ENCODE measurements at places on chromosomes 12 and 14.

DNA sequence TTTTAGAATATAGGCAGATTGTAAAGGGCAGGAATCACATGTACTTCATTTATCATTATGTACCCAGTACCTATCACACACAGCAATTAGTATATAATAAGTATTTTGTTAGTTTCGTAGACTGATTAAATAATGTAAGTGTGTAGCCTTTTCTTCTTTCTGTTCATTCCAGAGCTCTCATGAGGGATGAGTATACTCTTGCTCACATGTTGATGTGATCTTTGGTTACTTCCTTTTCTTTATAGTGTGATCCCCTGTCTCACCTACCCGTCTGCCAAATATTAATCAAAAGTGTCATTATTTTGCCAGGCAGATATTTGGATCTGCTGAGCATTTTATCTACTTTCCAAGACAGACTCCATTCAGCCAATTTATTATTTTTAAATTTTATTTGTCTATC, 156.1 kb downstream of the PCNX1 start:
- no peak for DNase-seq

- no peak for DNase-seq
Observed at GRCh38 chr12:3771853-3772252, 18.9 kb upstream of the CRACR2A start.

DNA sequence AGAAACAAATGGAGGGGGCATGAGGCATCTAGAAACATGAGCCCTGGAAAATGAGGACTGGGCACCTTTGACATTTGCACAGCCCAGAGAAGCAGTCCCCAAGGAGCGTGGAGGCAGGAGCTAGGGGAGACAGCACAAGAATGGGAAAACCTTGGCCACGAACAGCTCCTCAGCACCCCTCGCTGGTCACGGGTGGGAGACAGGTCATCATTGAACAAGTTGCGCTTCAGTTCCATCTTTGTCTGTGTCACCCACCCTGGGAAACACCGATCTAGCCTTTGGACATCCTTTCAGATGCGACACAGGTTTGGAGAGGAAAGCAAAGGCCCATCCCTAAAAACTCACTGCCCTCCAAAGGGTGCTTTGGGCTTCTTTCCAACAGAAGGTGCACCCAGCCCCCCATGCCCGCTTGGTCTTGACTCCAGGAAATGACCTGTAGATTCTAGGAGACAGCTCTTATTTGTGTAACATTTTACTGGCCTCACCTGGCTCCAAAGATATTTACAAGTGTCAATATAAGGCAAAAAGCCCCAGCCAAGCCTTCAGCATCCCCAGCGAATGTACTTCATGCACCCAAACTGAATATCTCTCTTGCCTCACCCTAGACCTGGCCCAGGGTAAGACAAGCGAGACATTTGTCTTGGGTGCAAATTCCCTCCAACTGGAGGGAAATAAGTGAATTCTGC, 28.8 kb upstream of the CLMN start:
- DNase-seq = no peak

DNA sequence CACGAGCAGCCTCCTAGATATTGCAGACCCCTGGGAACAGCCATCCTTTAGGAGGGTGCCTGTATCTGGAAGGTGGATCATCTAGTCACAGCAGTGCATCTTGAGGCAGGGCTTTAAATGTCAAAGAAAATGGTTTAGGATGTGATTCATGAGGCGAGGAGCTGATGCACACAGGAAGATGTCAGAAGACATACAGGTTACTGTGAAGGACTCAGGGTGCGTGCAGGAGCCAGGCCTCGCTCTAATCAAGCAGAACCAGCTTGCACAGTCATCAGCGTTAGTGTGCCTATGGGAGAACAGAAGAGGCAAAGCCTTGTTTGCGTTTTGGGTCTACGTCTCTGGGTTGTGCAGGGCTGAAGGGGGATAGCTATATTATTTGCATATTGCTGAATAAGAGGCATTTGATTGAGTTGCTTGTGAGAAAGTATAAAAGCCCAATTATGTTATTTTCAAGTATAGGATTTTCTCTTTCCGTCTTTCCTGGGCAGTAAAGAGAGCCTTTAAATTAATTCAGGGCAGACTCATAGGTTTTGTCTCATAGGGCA, 77.3 kb upstream of the RPH3A start:
- no peak for DNase-seq

DNA sequence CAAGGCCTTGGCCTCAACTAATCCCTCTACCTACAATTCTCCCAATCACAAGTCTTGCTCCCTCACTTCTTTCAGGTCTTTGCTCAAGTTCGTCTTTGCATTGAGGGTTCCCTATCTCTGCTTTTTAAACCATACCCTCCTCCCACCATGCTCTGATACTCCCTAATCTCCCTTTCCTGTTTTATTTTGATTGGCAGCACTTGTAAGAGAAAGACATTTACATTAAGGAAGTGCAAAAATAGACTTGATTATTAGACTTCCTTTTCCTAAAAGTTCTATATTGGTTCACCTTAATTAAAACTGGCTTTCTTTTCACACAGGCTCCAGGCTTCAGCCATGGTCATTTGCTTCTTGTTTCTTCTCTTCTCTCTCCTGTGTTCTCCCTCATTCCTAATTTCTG, 18.3 kb upstream of the WIF1 start:
- no peak for DNase-seq

- no peak for DNase-seq
Observed at GRCh38 chr12:50057000-50057841, at the start of gene ASIC1. Gene ASIC1 (plus strand): TSS chr12:50057596. CDS start chr12:50058767, 1,171 bp downstream.

DNA sequence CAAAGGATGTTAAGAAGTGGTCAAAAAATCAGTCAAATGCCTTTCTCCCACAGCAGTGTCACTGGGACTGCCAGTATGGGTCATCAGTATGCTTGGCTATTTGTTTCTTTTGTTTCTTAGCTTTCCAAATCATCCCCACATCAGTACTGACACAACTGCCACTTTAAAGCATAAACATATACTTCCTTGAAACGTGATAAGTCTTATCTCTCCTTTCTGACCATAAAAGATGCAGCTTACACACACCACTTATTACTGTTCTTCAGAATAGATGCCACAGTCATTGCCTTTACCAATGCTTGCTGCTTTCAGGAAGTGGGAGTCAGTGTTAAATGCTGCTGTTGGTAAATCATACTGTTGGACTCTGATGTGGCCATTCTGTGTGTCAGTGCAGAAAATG, 18.6 kb upstream of the GARIN2 start:
- no peak for DNase-seq

DNA sequence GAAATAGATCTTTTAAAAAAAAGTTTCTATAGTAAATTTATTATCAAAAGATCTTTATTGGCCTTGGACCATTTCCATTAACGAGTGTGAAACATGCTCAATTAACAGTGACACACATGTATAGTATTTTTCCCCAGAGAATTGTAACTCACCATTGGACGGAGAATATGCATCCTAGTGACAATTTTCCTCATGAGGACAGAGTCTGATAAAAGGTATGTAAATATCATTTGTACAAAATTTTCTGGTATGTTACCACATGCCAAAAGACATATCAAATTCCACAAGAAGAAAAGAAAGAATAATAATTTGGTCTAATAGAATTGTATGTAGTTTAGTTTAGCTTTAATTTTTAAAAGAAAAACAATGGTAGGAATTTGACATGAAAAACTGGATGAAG, 1096.0 kb upstream of the FLRT2 start:
- no peak for DNase-seq

DNA sequence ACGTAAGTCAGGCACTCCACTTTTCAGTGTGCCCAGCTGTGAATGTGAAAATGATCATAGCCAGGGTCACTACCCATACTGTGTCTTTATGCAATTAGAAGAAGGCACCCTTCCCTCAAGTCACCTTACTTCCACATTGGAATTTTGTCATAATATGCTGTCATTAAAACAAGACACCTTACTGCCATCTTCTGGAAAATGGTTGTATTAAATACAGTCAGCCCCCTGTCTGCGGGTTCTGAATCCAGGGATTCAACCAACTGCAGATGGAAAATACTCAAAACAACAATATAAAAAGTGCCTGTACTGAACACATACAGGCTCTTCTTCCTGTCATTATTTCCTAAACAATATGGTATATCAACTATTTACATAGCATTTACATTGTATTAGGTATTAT, 70.2 kb upstream of the TBX5 start:
- no peak for DNase-seq

DNA sequence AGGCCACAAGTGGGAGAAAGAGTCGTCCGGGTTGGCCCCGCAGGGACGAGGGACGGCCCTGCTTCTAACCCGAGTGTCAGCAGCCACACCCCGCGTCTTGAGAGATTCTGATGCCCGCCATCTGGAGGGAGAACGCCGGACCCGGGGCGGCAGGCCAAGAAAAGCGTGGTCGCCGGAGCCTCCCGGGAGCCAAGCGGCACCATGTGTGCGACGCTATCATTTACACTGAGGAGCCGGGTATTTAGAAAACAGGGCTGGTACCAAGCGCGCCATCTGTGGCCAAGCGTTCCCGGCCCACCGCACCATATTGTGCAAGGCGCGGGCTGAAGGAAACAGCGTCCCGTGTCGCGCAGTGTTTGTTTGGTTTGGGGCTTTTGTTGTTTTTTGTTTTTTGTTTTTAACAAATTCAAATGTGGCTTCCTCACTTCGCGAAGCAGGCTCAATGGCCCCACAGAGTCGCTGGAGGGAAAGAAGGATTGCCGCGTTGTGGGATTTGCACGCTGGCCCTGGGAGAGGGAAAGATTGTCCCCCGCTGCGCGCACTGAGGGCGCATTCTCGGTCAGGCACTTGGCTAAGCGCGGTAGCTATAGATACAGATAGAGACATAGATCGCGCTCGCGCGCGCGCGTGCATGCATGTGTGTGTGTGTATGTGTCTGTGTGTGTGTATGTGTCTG, 153.8 kb downstream of the BCL11B start:
- no peak for DNase-seq

DNA sequence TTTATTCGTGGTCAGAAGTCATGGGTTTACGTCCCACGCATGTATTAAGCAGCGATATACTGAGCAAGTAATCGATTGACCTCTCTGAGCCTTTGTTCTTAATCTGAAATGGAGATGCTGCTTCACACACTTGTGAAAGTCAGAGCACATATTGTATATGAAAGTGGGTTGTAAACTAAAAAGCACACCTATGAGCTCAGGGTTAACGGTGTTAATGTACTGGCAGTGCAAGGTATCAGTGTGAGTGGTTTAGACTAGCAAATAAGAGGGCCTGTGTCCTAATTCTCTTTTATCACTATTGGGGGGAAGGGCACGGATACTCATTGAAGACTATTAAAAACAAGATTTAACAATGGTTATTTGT, 676 bp downstream of the MRPL42 start:
- DNase-seq = no peak

DNA sequence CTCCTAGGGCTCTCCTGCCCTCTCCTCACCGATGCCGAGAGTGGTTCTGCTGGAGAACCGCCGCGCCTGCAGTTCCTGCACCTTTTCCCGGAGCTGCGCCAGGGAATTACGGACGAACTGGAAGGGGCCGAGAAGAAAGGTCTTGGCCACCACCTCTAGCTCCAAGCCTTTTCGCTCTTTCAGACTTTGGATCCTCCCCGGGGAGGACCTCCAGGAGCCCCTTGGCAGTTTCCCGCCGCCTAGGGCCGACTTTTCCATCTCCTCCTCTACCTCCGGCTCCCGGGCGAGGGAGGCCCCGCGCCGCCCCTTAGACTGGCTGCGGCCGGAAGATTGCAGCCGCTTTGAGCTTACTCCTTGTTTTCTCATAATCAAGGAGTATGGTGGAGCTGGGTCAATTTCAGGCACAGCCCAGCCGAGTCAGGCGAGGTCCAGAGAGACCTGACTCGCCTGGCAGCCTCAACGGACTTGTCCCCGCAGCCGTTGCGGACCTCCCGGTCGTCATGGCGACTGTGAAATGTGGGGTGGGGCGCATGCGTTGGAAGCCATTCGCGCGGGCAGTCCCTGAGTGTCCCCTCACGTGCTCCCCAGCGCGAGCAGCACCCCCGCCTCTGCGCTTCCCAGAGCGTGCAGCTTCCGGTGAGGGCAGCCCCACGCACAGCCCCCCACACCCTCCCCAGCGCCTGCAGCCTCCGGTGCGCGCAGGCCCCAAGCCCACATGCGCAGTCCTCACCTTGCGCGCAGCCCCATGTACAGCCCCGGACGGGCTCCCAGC, at the start of gene DPY19L2:
Gene DPY19L2 (minus strand): TSS at position 466 of the 772 bp plus-strand sequence. CDS start 100 bp downstream, at position 366.
- no peak for DNase-seq

DNA sequence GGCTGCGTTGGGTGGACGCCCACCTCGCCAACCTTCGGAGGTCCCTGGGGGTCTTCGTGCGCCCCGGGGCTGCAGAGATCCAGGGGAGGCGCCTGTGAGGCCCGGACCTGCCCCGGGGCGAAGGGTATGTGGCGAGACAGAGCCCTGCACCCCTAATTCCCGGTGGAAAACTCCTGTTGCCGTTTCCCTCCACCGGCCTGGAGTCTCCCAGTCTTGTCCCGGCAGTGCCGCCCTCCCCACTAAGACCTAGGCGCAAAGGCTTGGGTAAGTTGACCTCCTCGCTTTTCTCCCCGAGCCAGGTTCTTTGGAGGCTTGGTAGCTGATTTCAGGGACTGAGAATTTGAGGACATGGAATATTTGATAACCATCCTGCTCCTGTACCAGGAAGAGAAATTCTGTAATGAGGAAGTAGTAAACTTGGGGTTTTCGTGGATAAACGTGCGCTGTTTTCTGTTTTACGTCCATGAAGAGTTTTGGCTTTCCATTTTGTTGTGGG, 530 bp downstream of the APAF1 start:
- no peak for DNase-seq
